PC-3 (cell line): ENCODE measurements at places on chromosomes 1 and 21. TPM values are rescaled to one million over a fixed set of nuclear protein-coding genes. Genes with fewer than 3 reads are reported as not detected.
A peak's percentile ranks its signal among the peaks of the same experiment; 100 is the strongest.

GRCh38 chr1:60228041-60228491, 154.5 kb upstream of the C1orf87 start:
- no peak overlapping the region for H3K27ac ChIP-seq
- peaks cover 38% of the 10 kb centered on the region for H3K27me3 ChIP-seq
- no peak for DNase-seq
- H3K4me1 ChIP-seq: no peaks in the 10 kb centered on the region
- no peak overlapping the region for H3K4me3 ChIP-seq
- H3K36me3 ChIP-seq: no peaks in the 10 kb centered on the region

DNA sequence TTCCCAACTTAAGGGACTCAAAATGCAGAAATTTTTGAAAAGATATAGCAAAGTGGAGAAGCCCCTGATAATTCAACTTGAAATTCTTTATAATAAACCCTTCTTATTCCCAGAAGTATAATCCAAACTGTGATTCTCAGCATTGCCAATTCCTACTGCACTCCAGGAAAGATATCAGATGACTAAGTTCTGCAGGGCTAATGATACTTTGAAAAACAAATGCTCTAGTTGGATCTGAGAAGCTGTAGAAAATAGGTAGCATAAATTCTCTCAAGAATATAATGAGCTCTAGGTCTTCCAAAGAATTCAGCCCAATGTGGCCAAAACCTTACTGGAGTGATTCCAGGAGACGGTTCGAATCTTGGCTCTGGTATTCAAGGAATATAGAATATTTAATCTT, 294.0 kb upstream of the PTBP2 start:
- DNase-seq: no peak
- no peaks in the 10 kb centered on the region for H3K27me3 ChIP-seq
- no peak overlapping the region for H3K4me3 ChIP-seq
- H3K36me3 ChIP-seq: no peaks in the 10 kb centered on the region
- H3K27ac ChIP-seq: no peak overlapping the region
- no peaks in the 10 kb centered on the region; the same call in 1 of the 2 replicates for H3K4me1 ChIP-seq

- H3K4me3 ChIP-seq: no peak overlapping the region
- DNase-seq: peak; percentile 12
- no peak overlapping the region for H3K27ac ChIP-seq
- no peaks in the 10 kb centered on the region for H3K36me3 ChIP-seq
These were observed 15.6 kb upstream of the HMGCS2 start for GRCh38 chr1:119784191-119784781.

GRCh38 chr1:40003156-40004093, 37.1 kb upstream of the CAP1 start:
- H3K4me3 ChIP-seq: no peak overlapping the region
- no peaks in the 10 kb centered on the region for H3K27me3 ChIP-seq
- no peak overlapping the region for H3K27ac ChIP-seq
- no peak for DNase-seq

DNA sequence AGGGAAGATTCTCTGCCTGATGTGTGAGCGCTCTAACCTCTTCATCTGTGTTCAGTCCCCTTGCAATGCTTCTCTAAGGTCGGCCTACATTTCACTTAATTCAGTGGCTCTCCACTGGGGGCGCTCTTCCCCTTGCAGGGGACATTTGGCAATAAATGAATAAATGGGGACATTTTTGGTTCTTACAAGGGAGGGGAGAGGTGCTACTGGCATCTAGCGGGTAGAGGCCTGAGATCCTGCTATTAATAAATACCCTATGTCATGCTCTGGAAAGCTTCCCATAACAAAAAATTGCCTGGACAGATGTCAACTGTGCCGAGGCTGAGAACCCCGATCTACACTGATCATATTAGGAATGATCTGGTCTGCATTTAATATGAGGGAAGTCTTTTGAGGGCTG, 25.9 kb upstream of the DNAJC11 start:
- H3K27ac ChIP-seq: no peak overlapping the region
- peak; percentile 88 for DNase-seq
- peaks cover 12% of the 10 kb centered on the region; the same call in 1 of the 2 replicates for H3K27me3 ChIP-seq
- H3K36me3 ChIP-seq: no peaks in the 10 kb centered on the region
- no peak overlapping the region for H3K4me3 ChIP-seq

DNA sequence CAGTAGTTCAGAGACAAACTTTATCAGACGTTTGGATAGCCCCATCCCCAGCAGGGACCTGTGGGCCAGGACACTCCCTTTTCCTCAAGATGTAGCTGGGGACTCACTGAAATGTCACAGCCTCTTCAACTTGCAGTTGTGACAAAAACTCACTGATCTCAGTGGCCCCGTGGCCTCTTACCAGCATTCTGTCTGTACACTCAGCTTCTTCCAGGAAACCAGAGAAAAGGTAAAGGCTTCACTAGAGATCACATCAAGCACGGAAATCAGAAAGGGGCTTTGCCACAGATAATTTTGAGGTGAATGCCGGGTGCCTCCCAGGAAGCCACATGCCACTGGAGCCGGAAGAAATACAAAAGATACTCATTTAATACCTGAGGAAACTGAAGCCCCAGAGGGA, 122.2 kb downstream of the CCDC185 start:
- DNase-seq: no peak
- H3K27me3 ChIP-seq: no peaks in the 10 kb centered on the region
- no peak overlapping the region for H3K4me3 ChIP-seq
- H3K27ac ChIP-seq: no peak overlapping the region
- no peaks in the 10 kb centered on the region for H3K4me1 ChIP-seq

DNA sequence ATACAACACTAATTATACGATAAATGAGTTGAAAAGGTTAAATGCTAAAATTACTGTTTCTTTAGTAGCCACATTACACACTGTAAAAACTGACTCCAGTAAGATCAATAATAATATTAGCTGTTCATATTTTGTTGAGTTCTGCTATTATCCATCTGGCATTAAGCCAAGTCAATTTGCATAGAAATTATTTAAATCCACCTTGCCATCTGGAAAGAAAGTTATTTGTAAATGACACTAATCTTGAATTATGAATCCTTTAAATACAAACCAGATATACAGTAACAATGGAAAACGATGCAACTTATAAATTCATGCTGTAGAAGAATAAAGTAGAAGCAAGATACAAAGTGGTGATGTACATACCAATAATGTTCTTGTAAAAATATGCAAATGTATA, 81.4 kb upstream of the BCL10 start:
- H3K27me3 ChIP-seq: no peaks in the 10 kb centered on the region
- no peak for DNase-seq
- H3K27ac ChIP-seq: no peak overlapping the region
- no peak overlapping the region for H3K4me3 ChIP-seq

- H3K36me3 ChIP-seq: no peaks in the 10 kb centered on the region
- no peak for DNase-seq
- H3K4me1 ChIP-seq: peaks cover 5% of the 10 kb centered on the region; the same call in 1 of the 2 replicates
- H3K27me3 ChIP-seq: no peaks in the 10 kb centered on the region
- no peak overlapping the region for H3K4me3 ChIP-seq
These were observed 7.1 kb upstream of the TBX19 start for GRCh38 chr1:168273575-168273974.

- no peaks in the 10 kb centered on the region for H3K27me3 ChIP-seq
- peaks cover 53% of the 10 kb centered on the region; the same call in 1 of the 2 replicates for H3K36me3 ChIP-seq
- no peak overlapping the region for H3K4me3 ChIP-seq
- no peak for DNase-seq
- H3K4me1 ChIP-seq: no peaks in the 10 kb centered on the region
- H3K27ac ChIP-seq: no peak overlapping the region
These were observed 8.1 kb upstream of the TNFRSF4 start for GRCh38 chr1:1221887-1222574.

GRCh38 chr21:33975548-33976081, 60.0 kb upstream of the ATP5PO start:
- peak; percentile 79 for DNase-seq
- peak overlapping the region; percentile 31; the same call in 1 of the 2 replicates for H3K4me3 ChIP-seq
- no peaks in the 10 kb centered on the region for H3K36me3 ChIP-seq
- H3K27me3 ChIP-seq: no peaks in the 10 kb centered on the region

DNA sequence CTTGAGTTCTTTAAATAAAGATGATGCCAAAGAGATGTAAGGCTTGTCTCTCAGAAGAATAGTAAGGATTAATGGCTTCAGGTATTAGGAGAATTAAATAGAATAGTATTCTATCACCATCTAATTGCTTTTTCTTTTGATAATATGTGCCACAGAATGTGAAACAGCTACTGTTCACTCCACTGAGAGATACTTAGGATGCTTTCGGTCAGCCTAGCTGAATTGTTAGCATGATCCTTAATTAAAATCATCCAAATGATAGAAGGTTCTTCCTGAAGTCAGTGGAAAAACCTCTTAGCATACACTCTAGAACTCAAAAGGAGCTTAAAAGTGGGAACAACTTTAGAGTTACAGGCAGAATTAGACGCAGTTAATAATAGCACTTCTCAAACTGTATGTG, 97.0 kb downstream of the RASAL2 start:
- H3K4me1 ChIP-seq: peaks cover 8% of the 10 kb centered on the region; the same call in 1 of the 2 replicates
- no peaks in the 10 kb centered on the region for H3K27me3 ChIP-seq
- no peak overlapping the region for H3K4me3 ChIP-seq
- H3K27ac ChIP-seq: no peak overlapping the region
- H3K36me3 ChIP-seq: no peaks in the 10 kb centered on the region

GRCh38 chr1:79052829-79053449, 46.4 kb upstream of the ADGRL4 start:
- H3K27ac ChIP-seq: no peak overlapping the region
- DNase-seq: no peak
- H3K4me3 ChIP-seq: no peak overlapping the region
- no peaks in the 10 kb centered on the region for H3K36me3 ChIP-seq
- H3K4me1 ChIP-seq: no peaks in the 10 kb centered on the region
- no peaks in the 10 kb centered on the region for H3K27me3 ChIP-seq

GRCh38 chr1:10209590-10209904, 823 bp upstream of the KIF1B start:
- H3K27ac ChIP-seq: peak overlapping the region; percentile 55
- H3K4me1 ChIP-seq: peaks cover 18% of the 10 kb centered on the region
- peak overlapping the region; percentile 100 for H3K4me3 ChIP-seq

- no peak overlapping the region for H3K4me3 ChIP-seq
- no peak overlapping the region for H3K27ac ChIP-seq
- DNase-seq: no peak
- no peaks in the 10 kb centered on the region for H3K4me1 ChIP-seq
- no peaks in the 10 kb centered on the region for H3K36me3 ChIP-seq
- H3K27me3 ChIP-seq: no peaks in the 10 kb centered on the region
These were observed 9.4 kb downstream of the AKNAD1 start for GRCh38 chr1:108847494-108847893.

GRCh38 chr21:33202464-33203363, 27.0 kb upstream of the IFNAR2 start:
- H3K27ac ChIP-seq: peak overlapping the region; percentile 87
- peaks cover 25% of the 10 kb centered on the region for H3K4me1 ChIP-seq
- H3K27me3 ChIP-seq: no peaks in the 10 kb centered on the region
- no peaks in the 10 kb centered on the region for H3K36me3 ChIP-seq

- no peak overlapping the region for H3K4me3 ChIP-seq
- H3K27me3 ChIP-seq: no peaks in the 10 kb centered on the region
- peaks cover 24% of the 10 kb centered on the region; the same call in 1 of the 2 replicates for H3K36me3 ChIP-seq
- DNase-seq: no peak
- no peaks in the 10 kb centered on the region for H3K4me1 ChIP-seq
These were observed 11.6 kb downstream of the SYF2 start for GRCh38 chr1:25220666-25221065.

- H3K4me3 ChIP-seq: no peak overlapping the region
- H3K27ac ChIP-seq: no peak overlapping the region
These were observed 82.8 kb downstream of the TGFBR3 start for GRCh38 chr1:91803123-91803522.

GRCh38 chr1:37718901-37719571, 26.7 kb downstream of the CDCA8 start:
- H3K27ac ChIP-seq: no peak overlapping the region
- H3K4me3 ChIP-seq: no peak overlapping the region

GRCh38 chr1:1330366-1331067, 563 bp upstream of the TAS1R3 start:
- H3K4me3 ChIP-seq: no peak overlapping the region
- no peak for DNase-seq
- H3K36me3 ChIP-seq: peaks cover 4% of the 10 kb centered on the region; the same call in 1 of the 2 replicates
- no peaks in the 10 kb centered on the region for H3K27me3 ChIP-seq
- H3K4me1 ChIP-seq: peaks cover 47% of the 10 kb centered on the region
- peak overlapping the region; percentile 68 for H3K27ac ChIP-seq

DNA sequence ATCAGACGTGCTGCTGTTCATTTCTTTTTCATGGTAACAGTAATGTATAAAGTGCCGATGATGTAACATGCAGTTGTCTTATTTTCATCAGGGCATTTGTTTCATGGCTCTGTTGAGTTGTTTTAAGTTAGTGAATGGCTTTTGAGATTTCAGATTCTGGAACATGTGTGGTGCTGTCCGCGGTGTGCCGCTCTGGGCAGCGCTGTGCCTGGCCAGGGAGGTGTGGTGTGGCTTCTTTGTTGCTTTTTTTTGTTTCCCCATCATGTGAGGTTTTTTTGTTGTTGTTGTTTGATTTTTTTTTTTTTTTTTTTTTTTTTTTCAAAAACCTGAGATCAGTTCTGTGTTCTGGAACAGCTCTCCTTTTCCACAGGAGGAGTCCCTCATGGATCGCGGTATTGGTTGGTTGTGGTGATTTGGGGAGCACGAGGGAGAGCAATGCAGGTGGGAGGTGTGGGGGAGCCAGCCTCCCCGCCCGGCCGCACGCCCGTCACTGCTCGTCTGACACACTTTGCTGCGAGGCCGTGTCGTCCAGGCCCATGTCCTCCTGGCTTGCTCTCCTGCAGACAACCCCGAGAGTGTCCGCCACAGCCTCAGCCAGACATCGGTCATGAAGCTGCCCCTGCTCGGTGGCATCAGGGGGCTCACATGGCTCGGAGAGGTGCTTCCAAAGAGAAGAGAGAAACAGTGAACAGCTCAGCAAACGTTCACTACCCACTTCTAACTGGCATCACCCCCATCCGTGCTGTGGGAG, 33.6 kb downstream of the NTPCR start:
- H3K27me3 ChIP-seq: no peaks in the 10 kb centered on the region
- H3K4me1 ChIP-seq: peaks cover 11% of the 10 kb centered on the region
- no peak overlapping the region for H3K4me3 ChIP-seq
- peaks cover 3% of the 10 kb centered on the region; the same call in 1 of the 2 replicates for H3K36me3 ChIP-seq
- DNase-seq: no peak
- H3K27ac ChIP-seq: no peak overlapping the region

DNA sequence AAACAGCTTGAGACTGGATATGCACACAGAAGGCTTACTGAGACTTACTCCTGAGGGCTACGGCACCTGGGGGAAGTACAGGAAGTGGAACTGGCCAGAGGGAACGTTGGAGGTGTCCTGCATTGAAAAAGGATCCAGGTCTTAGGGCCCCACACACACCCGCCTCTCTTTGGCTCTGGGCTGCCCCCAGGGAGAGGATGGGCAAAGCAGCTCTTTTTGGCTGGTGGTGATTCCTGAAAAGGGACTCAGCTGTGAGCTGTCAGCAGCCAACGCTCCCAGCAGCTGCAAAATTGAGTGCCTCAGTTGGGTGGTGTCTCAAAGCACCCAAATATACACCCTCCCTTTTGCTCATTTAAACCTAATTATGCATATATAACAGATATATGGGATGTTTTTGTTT, 213.2 kb downstream of the TNR start:
- H3K27ac ChIP-seq: no peak overlapping the region
- no peak for DNase-seq
- peaks cover 13% of the 10 kb centered on the region; the same call in 1 of the 2 replicates for H3K27me3 ChIP-seq
- no peaks in the 10 kb centered on the region for H3K4me1 ChIP-seq

CYP4A22 gene
- total RNA-seq: not detected in 2 replicates

BCL2L15 gene
- total RNA-seq: 0.29 TPM in 1 of 2 replicates, not detected in the other

DPH5 gene
- 24.9 and 32.8 TPM in 2 replicates for total RNA-seq

CYP4Z1 gene
- not detected in 2 replicates for total RNA-seq

TESK2 gene
- 6.0 and 6.5 TPM in 2 replicates for total RNA-seq

REN gene
- 2.7 and 3.1 TPM in 2 replicates for total RNA-seq

KAZN gene
- 2.0 and 2.5 TPM in 2 replicates for total RNA-seq

RGS7 gene
- total RNA-seq: 0.15 and 0.29 TPM in 2 replicates

UTS2 gene
- total RNA-seq: not detected in 2 replicates

MTMR11 gene
- total RNA-seq: 5.1 and 7.0 TPM in 2 replicates

MIER1 gene
- total RNA-seq: 11.5 and 11.8 TPM in 2 replicates

TRIM67 gene
- not detected in 2 replicates for total RNA-seq
